ENCODE measurements at places on chromosomes 12 and 14. TPM values are rescaled to one million over a fixed set of nuclear protein-coding genes. Genes with fewer than 3 reads are reported as not detected.

The RHEBL1 gene
- total RNA-seq, result 0.34 TPM

The OLR1 gene
- 32.4 TPM for total RNA-seq

The NKX2-8 gene
- not detected for total RNA-seq

The EAPP gene
- total RNA-seq, result 49.8 TPM

The PIWIL1 gene
- not detected for total RNA-seq

The EP400 gene
- total RNA-seq, result 10.3 TPM

The OTX2 gene
- not detected for total RNA-seq

The KRT4 gene
- total RNA-seq, result not detected

The C12orf54 gene
- not detected for total RNA-seq
